ENCODE measurements at places on chromosomes 7 and 10.

DNA sequence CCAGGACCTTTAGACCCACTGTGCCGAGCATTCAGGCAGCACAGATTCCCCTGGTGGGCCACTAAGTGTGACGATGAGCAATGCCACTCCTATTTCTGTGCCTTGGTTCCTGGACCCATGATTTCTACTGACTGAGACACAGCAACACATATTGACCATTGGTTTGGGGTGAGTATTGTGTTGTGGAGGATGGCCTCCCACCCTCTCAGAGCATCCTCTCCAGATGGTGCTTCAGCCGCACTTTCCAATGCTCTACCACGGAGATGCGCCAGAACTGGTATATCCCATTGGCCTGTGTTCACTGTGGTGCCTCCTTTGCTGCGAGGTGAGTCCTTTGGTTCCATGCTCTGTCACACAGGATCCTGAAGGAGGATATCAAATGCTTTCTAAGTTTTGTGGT, 10.1 kb upstream of the GDF10 start:
- no peak for DNase-seq

DNA sequence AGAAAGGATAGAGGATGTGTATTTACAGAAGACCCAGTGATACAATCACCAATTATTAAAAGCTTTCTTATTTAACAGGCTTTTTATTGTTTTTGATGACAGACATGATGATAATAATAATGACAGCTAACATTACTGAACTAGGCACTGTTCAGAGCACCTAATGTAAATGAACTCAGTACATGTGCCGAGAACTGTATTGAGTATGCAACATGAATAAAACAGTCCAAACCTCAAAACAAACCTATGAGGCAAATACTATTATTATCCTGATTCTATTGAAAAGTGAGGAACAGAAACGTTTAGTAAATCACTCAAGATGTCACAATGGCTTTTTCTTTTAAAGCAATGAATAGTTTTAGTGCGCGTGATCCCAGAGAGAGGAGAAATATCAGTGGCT, 27.1 kb downstream of the TAS2R16 start:
- no peak for DNase-seq

DNA sequence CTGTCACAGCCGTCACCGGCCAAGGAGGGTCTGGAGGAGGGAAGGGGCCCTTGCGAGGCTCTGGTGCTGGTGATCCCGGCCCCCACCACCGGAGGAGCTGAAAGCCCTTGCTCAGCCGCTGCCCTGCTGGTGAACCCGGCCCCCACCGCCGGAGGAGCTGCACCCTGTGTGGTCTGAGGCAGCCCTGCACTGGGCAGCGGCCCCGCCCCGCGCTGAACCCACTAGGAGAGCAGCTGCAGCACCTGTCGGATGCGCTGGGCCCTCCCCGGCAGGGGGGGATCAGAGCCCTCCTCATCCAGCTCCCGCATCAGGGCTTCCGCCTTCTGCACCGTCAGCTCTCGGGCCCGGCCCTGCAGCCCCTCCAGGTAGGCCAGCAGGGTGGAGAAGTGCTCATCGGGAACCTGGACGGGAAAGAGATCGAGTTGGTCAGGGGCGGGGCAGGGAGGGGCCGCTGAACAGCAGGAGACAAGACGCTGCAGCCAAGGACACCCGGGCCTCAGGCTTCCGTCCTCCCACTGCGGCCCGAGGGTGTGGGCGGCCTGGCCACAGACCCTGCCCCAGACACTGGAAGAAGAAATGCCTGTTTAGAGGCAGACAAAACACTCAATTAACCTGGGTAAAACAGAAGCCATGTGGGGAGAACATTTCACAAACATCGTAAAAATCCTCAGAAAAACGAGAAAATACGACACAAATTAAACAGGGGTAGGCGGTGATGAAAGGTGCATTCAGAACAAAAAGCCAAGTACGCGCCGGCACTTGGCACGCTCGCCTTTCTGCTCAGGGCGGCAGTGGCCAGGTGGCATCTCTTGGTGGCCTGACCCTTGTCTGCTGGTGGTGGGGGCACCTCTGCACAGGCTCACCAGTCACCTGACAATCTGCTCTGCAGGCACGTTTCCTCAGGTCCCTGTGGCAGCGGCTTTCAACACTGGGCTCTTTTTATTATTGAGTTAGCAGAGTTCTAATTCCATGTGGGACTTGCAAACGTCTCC, 14.7 kb downstream of the CYP2W1 start:
- no peak for DNase-seq

DNA sequence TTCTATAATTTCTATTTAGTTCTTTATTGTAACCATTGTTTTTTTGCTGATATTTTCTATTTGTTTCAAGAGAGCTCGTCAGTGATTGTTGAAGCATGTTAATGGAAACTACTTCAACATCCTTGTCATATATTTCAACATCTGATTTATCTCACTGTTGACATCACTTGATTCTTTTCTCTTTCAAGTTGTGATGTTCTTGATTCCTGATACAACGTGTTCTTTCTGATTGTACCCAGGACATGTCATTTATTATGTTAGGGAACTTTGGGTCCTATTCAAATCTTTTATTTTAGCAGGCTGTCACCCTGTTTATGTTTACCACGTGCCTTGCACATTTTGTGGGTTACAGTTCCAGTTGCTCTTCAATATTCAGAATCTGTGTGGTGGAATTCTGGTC, 79.8 kb upstream of the RSU1 start:
- DNase-seq = no peak

DNA sequence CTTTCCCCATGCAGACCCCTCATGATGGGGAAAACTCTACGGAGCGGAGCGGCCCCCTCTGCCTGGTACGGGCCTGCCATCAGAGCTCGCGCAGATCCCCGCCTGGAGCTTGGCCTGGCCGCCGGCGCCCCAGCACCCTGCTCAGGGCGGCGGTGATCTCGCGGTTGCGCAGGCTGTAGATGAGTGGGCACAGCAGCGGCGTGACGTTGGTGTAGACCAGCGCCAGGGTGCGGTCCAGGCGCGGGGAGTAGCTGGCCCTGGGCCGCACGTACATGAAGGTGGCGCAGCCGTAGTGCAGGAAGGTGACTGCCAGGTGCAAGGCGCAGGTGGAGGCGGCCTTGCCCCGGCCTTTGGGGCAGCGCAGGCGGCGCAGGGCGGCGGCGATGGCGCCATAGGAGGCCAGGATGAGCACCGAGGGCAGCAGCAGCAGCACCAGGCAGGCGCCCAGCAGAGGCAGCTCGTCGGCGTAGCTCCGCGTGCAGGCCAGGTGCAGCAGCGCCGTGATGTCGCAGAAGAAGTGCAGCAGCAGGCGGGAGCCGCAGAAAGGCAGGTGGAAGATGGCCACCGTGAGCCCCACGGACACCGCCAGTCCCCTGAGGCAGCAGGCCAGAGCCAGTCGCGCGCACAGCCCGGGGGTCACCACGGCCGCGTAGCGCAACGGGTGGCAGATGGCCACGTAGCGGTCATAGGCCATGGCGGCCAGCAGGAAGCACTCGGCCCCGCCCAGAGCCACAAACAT, 33.4 kb downstream of the TAS2R41 start:
- DNase-seq = no peak

GRCh38 chr10:44300666-44301649, 83.9 kb downstream of the CXCL12 start:
- DNase-seq = peak; percentile 90

- no peak for DNase-seq
Observed at GRCh38 chr10:43968076-43968475, 319.4 kb upstream of the ZNF32 start.

GRCh38 chr7:49187543-49188268, 263.4 kb downstream of the CDC14C start:
- no peak for DNase-seq

- no peak for DNase-seq
Observed at GRCh38 chr7:2800931-2801688, 43.0 kb downstream of the GNA12 start.

GRCh38 chr7:1694611-1695511, 24.8 kb downstream of the ELFN1 start:
- DNase-seq = no peak

DNA sequence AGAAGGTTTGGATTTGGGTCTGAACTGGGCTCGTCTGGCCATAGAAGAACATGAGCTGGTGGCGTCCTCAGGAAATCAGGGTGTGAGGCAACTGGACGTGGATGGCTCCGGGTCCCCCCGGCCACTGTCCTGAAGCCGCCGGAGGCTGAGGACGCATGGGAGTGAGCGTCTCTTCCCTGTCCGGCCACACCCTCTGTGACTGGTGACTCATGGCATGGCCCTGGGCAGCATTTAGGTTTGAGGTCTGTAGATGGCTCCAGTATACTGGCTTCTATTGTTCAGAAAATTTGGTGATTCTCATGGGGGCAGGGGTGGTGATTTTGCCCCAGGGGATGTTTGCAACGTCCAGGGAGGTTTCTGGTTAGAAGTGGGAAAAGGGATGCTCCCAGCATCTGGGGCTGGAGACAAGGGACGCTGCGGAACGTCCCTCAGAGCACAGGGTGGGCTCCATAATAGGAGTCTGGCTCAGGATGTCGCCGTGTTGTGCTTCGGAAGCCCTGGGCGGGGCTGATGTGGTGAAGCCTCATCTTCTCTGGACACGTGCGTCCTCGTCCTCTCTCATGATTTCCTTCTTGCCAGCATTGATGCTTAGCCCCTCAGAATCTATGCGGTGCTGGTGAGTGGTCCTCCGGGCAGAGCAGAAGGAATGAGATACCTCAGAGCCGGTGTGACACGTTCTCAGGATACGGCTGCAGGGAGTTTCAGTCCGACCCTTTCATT, 49.9 kb downstream of the PITRM1 start:
- DNase-seq = no peak

- no peak for DNase-seq
Observed at GRCh38 chr10:132813001-132813401, 27.1 kb upstream of the NKX6-2 start.

GRCh38 chr7:17159500-17160037, 138.9 kb upstream of the AHR start:
- no peak for DNase-seq

DNA sequence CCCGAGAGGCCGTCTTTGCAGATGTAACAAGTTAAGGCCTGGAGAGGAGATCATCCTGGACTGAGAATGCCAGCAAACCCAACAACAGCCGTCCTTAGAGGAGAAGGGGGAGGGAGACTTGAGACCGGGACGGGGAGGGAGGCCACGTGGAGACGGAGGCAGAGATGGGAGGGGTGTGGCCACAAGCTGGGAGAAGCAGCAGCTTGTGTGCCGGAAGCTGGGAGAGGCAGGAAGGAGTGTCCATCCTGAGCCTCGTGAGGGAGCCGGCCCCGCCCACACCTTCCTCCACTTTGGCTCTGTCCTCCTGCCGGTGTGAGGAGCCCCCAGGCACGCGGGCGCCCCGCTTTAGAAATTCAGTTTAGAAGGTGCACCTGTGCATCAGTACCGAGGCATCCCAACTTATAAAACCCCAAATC, 95.7 kb downstream of the DNAJB6 start:
- DNase-seq = peak; percentile 27

DNA sequence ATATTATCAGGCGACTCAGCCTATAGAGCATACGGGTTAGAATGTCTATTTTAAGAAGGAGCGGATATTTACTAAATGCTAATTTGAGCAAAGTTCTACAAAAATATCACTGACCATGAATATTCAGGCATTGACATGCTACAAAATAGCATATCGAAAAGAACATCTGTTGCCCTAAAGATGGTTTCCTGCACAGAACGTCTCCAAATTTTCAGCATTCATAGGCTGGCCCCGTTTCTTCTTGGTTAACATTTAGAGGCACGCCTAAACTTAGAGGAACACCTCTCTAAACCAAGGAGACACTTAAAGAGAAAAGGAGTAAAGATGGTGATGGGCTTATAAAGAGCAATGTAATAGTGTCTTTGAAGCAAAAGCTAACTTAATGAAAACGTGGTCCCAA, 1.3 kb upstream of the MINPP1 start:
- no peak for DNase-seq

GRCh38 chr7:91135703-91136430, 128.4 kb upstream of the FZD1 start:
- DNase-seq = no peak

GRCh38 chr7:12025246-12025645, 185.8 kb upstream of the TMEM106B start:
- no peak for DNase-seq

DNA sequence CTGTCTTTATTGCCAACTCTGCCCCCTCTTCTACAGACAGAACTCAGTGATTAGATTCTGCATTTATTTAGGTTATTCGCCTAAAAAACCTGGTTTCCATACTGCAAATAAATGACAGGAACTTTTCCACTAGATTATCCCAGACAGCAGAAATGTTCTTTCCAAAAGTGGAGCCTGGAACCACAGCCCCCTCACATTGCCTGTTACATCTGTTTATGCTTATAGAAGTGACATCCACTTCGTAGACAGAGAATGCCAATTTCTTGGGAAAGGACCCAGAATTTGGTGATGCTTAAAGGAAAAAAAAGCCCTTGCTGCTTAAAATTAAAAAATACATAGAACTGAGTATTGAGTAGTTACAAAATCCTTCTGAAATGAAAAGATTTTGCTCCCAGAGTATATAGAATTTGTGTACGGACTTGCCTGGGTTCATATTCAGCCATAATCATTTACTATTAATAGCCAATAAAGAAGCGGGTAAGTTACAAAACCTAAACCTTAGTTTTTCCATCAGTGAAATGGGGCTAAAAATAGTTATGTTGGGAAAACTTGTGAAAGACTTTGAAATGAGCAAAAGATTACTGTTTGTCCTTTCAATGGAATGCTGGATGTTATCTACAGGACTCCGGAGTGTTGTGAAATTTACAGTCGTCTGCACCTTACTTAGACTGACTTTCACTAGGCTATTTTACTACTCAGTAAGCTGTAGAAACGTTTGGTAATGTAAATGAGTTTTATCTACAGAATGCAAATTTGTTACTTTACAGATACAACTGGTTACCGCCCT, 1.1 kb upstream of the PPP1R9A start:
- no peak for DNase-seq

DNA sequence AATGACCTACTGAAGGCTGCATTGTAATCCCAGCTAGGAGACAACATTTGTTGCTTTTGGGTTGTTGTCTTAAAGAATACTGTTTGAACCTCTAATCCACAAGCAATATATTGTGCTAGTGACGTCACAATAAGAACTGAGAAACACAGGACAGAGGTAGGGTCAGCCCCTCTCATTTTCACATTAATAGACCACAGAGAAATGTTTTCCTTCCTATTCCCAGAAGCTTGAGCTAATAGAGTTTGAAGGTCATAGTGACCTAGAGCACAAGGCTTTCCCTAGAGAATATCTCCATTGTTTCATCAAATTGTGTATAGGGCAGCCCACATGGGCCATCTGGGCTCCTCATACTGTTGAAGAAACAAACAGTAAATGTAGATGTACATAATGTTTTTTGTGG, 300.9 kb upstream of the AKR1E2 start:
- DNase-seq = no peak

- no peak for DNase-seq
Observed at GRCh38 chr10:90089719-90090118, 388.3 kb downstream of the KIF20B start.

GRCh38 chr10:28250782-28251181, 52.1 kb downstream of the MPP7 start:
- peak; percentile 4 for DNase-seq

Data from NCI-H1694 (cell line).